HCT116 (cell line): ENCODE measurements at places on chromosomes 16 and 17. TPM values are rescaled to one million over a fixed set of nuclear protein-coding genes. Genes with fewer than 3 reads are reported as not detected.

- no peaks in the 10 kb centered on the region for H3K4me1 ChIP-seq
- H3K4me3 ChIP-seq = no peak overlapping the region
- no peaks in the 10 kb centered on the region for H3K27me3 ChIP-seq
- H3K27ac ChIP-seq = no peak overlapping the region
These were observed 108.5 kb upstream of the CCL2 start for GRCh38 chr17:34146440-34147043.

DNA sequence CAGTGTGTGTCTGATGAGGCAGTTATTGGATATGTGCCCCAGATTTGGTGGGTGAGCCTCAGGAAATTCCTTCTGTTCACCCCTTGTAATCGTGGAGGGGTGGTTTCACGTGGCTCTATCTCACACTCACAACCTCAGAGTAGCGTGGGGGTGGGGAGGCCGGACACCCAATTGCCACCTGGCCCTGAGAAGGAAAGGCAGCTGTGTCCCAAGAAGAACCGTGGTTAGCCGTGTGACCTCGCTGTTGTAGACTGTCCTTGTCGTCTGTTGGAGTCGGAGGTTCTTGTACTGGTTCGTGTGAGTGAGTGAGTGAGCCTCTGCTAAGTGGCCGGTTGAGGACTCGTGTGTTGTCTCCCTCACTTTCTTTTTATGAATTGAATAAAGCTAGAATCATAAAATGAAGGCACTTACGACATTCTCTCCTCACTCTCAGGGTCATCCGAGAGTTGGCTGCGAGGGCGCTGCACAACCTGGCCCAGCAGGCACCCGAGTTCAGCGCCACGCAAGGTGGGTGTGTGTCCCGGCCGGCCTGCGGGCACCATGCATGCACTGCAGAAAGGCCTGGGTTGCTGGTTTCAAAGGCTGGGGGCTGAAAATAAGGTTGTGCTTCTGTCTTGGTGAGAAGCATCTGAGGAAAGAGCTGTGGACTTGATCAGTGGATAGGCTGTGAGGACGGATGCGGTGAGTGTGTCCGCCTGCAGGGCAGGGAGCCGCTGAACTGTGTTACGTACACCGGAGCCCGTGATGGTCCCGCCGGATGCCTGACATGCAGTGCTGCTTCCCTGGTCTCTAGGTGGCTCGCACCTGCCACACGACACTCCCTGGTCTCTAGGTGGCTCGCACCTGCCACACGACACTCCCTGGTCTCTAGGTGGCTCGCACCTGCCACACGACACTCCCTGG is 63.4 kb upstream of the ZNF750 start:
- no peak overlapping the region for H3K27ac ChIP-seq
- no peak overlapping the region for H3K4me3 ChIP-seq
- DNase-seq = no peak
- no peaks in the 10 kb centered on the region for H3K27me3 ChIP-seq

GRCh38 chr16:66603537-66604375 is 748 bp upstream of the CMTM3 start:
- H3K4me3 ChIP-seq = peak overlapping the region; percentile 62
- peaks cover 31% of the 10 kb centered on the region for H3K4me1 ChIP-seq
- H3K27me3 ChIP-seq = no peaks in the 10 kb centered on the region
- H3K27ac ChIP-seq = peak overlapping the region; percentile 14; the same call in 1 of the 2 replicates

DNA sequence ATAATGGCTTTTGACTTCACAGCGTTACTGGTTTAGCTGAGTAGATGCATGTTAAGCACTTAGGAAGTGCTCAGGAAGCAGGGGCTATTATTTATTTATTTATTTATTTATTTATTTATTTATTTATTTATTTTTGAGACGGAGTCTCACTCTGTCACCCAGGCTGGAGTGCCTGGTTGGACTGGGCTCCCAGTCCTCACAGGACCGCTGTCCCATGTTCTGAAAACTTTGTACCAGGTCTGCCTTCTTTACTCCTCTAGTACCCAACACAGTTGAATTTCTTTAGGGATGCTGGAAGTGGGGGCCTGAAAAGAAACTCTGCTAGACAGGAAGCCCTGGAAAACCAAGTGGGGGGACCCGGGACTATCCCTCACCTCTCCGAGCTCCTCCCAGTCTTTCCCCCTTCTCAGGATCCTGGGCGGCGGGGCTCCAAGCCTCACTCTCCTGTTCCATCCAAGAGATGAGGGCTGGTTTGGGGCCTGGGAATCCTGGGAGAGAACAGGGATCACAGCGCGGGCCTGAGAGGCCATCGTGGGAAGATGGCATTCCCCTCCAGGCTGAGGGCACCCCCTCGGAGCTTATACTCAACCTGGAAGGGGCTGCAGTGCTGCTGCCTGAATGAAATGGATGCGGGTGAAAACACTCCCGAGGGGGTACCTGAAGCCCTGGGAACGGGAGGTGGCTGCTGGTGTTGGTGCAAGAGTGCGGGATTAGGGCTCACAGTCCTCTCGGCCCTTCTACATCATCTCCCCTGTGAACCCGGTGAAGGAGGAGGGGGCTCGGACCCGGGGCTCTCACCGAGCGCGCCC is 674 bp downstream of the ZNF688 start:
- H3K36me3 ChIP-seq = no peaks in the 10 kb centered on the region
- H3K4me3 ChIP-seq = peak overlapping the region; percentile 90
- peaks cover 39% of the 10 kb centered on the region for H3K4me1 ChIP-seq
- no peak for DNase-seq

GRCh38 chr16:48608452-48608851 is 1.5 kb downstream of the N4BP1 start:
- no peak for DNase-seq
- peak overlapping the region; percentile 97 for H3K4me3 ChIP-seq
- peaks cover 29% of the 10 kb centered on the region for H3K4me1 ChIP-seq
- no peaks in the 10 kb centered on the region for H3K36me3 ChIP-seq

DNA sequence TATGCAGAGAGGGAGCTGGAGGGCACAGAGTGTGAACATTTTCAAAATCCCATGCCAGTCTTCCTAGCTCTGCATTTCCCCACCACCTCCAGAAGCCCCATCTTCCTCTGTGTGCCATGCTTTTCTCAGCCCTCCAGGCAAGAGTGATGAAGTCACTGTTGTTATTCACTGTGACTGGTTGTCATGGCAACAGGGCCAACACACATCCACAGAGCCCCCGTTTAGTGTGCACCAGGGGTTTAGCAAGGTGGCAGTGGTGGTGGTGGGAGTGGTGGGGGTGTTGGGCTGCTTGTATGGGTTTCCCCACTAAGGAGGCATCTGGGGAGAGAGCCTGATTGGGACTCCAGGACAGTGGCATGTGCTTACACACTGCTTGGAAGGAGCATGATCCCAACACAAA is 309.9 kb upstream of the ASIC2 start:
- H3K4me1 ChIP-seq = no peaks in the 10 kb centered on the region
- no peaks in the 10 kb centered on the region for H3K36me3 ChIP-seq
- no peak overlapping the region for H3K4me3 ChIP-seq
- H3K27ac ChIP-seq = no peak overlapping the region
- DNase-seq = no peak

DNA sequence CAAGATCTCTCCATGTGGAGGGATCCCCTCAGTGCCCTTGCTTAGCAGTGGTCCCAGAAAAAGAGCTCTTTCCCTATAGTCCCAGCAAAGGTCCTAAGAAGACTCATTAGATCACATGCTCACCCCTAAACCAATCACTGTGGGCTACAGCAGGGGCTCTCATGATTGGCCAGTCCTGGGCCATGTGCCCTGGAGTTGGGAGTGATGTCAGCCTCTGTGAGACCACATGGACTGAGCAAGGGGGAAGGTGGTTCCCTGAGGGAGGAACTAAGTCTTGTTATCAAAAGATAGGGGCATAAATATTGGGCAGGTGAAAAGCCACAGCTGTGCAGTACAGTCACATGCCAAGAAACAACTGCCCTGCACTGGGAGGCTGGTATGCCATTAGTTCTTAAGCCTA is 51.3 kb downstream of the SCNN1B start:
- H3K4me3 ChIP-seq = no peak overlapping the region
- DNase-seq = no peak
- H3K27me3 ChIP-seq = no peaks in the 10 kb centered on the region
- H3K27ac ChIP-seq = no peak overlapping the region
- no peaks in the 10 kb centered on the region for H3K4me1 ChIP-seq

DNA sequence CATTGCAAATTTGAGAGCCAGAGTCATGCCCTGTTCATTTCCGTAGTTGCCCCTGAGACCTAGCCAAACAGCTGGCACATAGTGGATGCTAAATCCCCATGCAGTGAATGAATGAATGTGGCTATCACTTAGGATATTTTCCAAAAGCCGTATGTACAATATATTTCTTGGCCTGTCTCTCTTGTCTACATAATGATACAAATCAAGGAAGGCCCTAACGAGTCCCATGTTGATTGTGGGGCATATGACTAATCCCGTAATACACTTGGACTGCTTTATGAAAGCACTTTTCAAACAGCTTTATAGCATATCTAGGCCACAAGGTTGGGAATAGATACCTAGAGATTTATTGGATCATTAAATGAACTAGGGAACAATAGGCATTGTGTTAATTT is 478.0 kb downstream of the SLC39A11 start:
- H3K27me3 ChIP-seq = no peaks in the 10 kb centered on the region
- DNase-seq = no peak
- no peak overlapping the region for H3K4me3 ChIP-seq
- peaks cover 81% of the 10 kb centered on the region for H3K4me1 ChIP-seq
- no peaks in the 10 kb centered on the region for H3K36me3 ChIP-seq

DNA sequence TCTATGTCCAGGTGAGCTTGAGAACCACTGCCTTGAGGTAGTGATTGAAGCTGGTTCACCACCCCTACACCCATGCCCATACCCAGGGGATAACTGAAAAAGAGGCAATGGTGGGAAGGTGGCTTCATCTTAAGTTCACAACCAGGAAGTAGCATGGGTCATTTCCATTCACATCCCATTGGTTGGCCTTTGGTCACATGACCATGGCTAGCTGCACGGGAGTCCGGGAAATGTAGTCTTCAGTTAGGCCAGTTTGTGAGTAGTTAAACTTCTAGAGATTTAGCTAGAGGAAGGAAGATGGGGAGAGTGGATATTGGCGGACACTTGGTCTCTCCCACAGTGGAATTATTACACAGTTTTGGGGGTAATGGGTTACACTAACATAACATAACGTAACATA is 92.9 kb downstream of the RGS9 start:
- H3K36me3 ChIP-seq = no peaks in the 10 kb centered on the region
- no peaks in the 10 kb centered on the region for H3K27me3 ChIP-seq
- H3K4me3 ChIP-seq = no peak overlapping the region
- no peak for DNase-seq
- no peak overlapping the region for H3K27ac ChIP-seq
- H3K4me1 ChIP-seq = peaks cover 38% of the 10 kb centered on the region

DNA sequence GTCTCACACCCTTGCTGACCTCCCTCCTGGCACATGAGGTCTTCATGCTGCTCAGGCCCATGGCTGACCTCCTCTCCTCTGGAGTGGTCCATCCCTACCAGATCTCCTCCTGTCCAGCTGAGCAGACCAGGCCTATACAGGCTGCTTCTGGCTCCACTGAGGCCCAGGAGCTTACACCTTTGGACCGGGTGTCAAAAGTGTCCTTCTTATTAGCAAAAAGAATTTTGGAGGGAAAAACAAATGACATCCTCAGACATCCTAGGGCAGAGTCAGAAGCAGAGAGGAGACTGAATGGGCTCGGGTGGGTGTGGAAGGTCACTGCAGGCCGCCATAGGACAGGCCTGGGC is 38.1 kb downstream of the WSB1 start:
- no peak for DNase-seq
- H3K4me3 ChIP-seq = no peak overlapping the region
- peak overlapping the region; percentile 92 for H3K27ac ChIP-seq

GRCh38 chr16:54034684-54035083 is 251.9 kb downstream of the IRX3 start:
- no peak for DNase-seq
- H3K27ac ChIP-seq = no peak overlapping the region
- no peaks in the 10 kb centered on the region for H3K27me3 ChIP-seq
- H3K4me3 ChIP-seq = no peak overlapping the region
- peaks cover 5% of the 10 kb centered on the region for H3K4me1 ChIP-seq

- H3K4me3 ChIP-seq = no peak overlapping the region
- H3K27ac ChIP-seq = peak overlapping the region; percentile 40; the same call in 1 of the 2 replicates
- H3K36me3 ChIP-seq = no peaks in the 10 kb centered on the region
- H3K4me1 ChIP-seq = peaks cover 47% of the 10 kb centered on the region
- no peaks in the 10 kb centered on the region; the same call in 1 of the 2 replicates for H3K27me3 ChIP-seq
These were observed 60.7 kb downstream of the HS3ST3A1 start for GRCh38 chr17:13541032-13541480.

DNA sequence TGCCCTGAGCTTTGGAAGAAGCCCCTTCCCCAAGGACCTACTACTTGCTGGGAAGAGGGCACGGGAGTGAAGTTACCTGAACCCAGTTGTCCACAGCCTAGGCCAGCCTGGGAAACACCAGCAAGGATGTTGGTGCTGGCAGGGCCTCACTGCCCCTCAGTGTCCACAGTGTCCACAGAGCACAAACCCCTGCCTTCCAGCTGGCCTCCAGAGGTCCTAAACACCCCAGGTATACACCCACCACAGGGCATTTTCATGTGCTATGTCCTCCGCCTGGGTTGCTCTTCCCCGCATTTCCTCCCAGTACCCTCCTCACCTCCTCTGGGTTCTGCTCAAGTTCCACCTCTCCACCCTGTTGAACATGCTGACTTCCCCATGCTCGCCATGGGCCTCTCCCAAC is 4.2 kb upstream of the PEMT start:
- no peak overlapping the region for H3K4me3 ChIP-seq
- no peak overlapping the region for H3K27ac ChIP-seq
- H3K4me1 ChIP-seq = peaks cover 12% of the 10 kb centered on the region
- H3K27me3 ChIP-seq = no peaks in the 10 kb centered on the region
- DNase-seq = no peak
- no peaks in the 10 kb centered on the region for H3K36me3 ChIP-seq

GRCh38 chr17:8275421-8276290 is 12.8 kb upstream of the RANGRF start:
- no peaks in the 10 kb centered on the region for H3K27me3 ChIP-seq
- H3K36me3 ChIP-seq = no peaks in the 10 kb centered on the region
- no peaks in the 10 kb centered on the region for H3K4me1 ChIP-seq
- no peak overlapping the region for H3K4me3 ChIP-seq

DNA sequence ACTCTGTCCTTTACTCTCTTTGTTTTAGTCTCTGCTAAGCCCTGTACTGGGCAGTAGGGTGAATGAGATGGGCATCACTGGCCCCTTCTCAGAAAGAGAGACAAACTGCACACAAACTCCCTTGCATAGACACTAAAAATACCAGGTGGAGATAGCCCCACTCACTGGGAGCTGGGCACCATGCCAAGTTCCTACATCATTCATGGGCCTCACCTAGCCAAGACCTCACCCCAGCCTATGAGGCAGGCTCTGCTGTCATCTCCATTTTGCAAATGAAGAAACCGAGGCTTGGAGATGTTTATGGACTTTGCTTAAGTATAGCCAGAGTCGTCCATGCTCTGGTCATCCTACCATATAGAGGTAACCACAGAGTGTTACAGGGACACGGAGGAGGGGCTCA is 499.8 kb upstream of the CDH11 start:
- no peaks in the 10 kb centered on the region for H3K36me3 ChIP-seq
- DNase-seq = no peak
- no peak overlapping the region for H3K4me3 ChIP-seq
- no peaks in the 10 kb centered on the region for H3K4me1 ChIP-seq

G6PC1 gene
- 0.10 TPM for total RNA-seq

C17orf67 gene
- total RNA-seq = 0.84 TPM

ADGRG3 gene
- not detected for total RNA-seq

KRT33A gene
- not detected for total RNA-seq

KRT39 gene
- total RNA-seq = not detected

OR4D1 gene
- total RNA-seq = not detected

TBC1D3E gene
- not detected for total RNA-seq

ZFP1 gene
- total RNA-seq = 12.8 TPM

ALOX15B gene
- 0.30 TPM for total RNA-seq
